Small intestine (tissue), 16 donors: ENCODE measurements at places on chromosomes 12 and 14. TPM values are rescaled to one million over a fixed set of nuclear protein-coding genes. Genes with fewer than 3 reads are reported as not detected.

DNA sequence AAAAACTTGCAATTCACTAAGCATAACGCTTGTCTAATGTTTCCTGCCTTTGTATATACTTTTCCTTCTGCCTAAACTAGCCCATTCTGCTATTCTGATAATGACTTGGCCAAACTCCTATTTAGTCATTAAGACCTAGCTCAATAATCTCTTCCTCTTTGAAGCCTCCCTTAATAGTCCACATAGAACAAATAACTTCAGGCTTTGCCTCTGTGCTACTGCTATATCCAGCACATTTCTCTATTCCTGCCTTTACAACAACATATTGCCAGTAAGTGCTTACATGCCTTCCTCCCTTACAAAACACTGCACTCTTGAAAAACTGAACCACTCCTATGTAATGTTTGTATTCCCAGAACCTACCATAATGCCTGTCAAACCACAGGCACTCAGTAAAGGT, 13.8 kb downstream of the PRICKLE1 start:
- DNase-seq: no peak

DNA sequence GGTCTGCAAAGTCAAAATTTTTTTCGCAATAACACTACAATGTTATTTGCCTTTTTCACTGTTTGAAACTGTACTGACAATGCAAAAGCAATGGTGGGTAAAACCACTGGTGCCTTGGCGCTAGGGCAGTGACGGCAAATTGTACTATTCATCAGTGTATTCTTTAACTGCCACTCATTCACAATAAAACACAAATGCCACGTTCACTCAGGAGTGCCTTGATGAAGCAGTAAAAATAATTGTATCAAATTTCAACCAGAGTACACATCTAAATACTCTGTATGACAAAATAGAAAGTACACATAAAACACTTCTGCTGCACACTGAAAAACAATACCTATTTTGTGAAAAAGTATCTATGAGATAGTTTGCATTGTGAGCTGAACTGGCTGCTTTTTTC, 17.8 kb downstream of the DCAF5 start:
- no peak for DNase-seq

DNA sequence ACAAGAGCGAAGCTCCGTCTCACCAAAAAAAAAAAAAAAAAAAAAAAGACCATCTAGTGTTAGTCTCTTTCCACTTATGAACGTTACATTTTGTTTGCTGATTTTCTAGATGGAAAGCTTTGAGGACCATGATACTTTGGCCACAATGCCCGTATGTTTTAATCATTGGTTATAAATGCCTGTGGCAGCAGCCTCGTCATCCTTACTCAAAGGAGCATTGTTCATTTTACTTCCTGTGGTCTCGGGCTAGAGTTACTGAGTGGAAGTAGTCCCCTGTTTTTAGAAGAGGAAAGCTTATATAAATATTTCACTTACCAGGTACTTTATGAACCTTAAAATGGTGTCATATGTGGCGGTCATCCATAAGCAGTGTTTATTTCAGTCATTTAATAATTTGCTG, 359.9 kb downstream of the AEBP2 start:
- DNase-seq: no peak

The RTL1 gene
- not detected for polyA plus RNA-seq

DNA sequence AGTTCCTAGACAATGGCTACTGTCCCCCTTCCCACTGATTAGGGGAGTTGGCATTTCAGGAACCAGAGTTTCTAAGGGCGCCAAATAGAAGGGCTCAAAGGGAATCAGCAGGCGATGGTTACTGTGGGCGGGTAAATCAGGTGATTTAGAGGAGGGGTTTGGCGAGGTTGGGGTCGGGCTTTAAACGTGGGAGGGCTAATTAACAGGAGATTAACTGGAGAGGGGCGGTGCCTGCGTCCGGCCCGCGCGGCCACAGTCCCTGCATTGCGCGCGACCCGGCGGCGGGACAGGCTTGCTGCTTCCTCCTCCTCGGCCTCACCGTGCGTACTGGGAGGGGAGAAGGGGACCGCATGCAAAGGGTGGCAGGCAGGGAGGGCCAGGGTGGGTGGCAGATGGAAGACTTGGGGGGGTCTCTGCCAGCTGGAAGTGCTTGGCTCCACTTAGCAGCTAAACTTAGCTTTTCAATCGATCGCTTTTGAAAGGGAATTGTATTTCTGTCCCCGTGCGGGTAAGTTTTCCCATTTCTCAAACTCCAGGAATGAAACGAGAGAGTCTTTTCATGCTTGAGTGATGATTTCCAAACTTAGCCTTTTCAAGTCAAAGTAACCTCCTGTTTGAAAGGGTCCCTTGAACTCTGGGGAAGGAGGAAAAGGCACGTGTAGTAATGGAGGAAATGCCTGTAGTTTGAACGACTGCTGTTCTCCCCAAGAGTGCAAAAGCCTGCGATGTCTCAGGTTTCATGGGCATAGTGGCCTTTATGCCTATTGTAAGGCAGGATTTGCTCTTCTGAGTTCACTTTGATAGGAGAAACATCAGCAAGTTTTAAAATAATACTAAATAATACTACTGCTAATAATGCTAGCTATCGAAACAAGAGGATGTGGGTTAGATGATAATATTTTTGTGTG, at the start of gene MGST1:
Gene MGST1 (plus strand): TSS at position 255 of the 908 bp plus-strand sequence. CDS start 6,608 bp downstream, outside the sequence.
- DNase-seq: peak; percentile 85

DNA sequence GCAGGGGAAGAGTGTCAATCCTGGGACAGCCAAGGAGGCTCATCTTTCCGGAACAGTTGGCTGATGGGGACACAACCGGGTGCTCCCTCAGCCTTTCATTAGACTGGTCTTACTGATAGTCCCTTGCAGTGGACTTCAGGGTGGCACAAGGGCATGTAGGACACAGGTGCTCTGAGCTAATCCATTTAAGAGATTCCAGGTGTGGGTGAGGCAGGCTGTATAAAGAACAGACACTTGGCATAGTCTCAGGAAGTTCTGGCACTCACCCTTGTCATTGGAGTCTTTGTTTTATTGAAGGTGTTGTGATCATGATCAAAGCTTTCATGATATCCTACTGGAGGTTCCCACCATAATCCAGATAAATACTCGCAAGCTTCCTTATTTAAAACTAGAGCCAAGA, 341.6 kb downstream of the EMP1 start:
- DNase-seq: peak; percentile 77

DNA sequence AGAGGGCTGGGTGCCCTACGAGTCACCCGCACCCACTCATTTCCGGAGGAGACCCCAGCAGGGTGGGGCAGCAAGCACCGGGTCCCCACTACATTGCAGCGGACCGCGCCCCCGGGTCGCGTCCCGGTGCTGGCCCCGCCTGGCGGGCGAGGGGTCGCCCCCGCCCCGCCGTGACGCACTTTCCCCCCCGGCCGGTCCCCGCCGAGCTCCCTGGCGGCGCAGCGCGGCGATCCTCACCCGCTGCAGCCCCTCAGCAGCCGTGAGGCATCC, 106.1 kb downstream of the PRICKLE1 start:
- no peak for DNase-seq
